HCT116 (cell line): ENCODE measurements at places on chromosomes 1 and 21.

DNA sequence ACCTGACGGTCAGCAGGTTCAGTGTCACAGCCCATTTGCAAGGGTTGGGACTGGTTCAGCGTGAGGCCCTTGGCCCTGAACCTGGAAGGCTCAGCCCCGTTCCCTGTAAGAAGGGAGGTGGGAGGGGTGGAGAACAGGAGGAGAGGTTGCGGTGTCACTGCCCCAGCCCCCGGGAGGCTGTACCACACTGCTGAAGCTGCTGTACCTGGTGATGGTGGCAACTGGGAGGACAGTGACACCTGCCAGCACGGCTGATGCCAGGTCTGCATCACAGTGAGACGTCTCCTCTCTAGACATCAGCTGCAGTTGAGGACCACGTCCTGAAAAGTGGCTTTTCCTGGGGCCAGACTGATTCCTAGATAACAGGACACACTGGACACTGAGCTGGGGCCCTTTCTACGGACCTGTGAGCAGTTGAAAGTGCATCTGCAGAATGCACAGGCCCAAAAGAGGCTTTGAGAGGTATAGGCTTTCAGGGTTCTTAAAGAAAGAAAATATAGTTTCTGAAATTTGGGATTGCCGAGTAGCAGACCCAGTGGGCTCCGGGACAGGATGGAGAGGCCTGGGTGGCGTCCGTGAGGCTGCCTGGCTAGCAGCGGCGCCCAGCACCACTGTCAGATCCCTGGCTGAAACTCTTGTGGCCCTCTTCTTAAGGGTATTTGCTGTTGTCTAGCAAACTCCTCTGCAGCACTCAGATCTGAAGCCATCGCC, 47.7 kb downstream of the COQ8A start:
- no peak for DNase-seq

DNA sequence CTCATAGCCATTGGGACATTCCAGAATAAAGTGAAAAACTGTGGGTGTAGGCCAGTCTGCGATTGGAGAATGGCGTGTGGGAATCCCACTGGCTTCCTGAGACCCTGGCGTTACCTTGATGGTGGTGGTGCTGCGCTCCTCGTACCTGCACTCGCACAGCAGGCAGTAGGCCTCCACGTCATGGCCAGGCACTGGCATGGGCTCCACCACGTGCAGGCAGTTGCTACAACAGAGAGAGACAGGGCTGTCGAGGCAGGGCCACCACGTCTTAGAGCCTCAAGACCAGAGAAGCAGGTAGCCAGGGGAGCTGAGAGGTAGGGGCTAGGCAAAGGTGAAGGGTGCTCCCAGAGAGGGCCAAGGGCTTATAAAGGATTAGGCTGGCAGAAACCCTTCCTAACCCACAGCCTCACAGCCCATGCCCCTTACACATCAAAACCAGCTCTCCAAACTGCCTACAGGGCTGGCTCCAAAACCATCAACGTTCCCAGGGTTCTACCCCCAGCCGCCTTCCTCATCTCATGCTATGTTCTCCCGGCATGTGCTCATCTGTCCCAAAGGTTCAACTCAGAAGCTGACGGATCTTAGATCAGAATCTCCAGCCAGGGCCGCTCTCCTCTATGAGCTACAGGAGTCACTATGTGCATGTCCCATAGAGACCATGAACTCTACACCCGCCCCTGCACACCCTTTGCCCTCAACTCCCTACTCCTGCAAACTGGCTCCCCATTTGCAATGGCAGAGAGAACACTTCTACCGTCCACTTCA, 7.5 kb downstream of the TMEM9 start:
- no peak for DNase-seq

DNA sequence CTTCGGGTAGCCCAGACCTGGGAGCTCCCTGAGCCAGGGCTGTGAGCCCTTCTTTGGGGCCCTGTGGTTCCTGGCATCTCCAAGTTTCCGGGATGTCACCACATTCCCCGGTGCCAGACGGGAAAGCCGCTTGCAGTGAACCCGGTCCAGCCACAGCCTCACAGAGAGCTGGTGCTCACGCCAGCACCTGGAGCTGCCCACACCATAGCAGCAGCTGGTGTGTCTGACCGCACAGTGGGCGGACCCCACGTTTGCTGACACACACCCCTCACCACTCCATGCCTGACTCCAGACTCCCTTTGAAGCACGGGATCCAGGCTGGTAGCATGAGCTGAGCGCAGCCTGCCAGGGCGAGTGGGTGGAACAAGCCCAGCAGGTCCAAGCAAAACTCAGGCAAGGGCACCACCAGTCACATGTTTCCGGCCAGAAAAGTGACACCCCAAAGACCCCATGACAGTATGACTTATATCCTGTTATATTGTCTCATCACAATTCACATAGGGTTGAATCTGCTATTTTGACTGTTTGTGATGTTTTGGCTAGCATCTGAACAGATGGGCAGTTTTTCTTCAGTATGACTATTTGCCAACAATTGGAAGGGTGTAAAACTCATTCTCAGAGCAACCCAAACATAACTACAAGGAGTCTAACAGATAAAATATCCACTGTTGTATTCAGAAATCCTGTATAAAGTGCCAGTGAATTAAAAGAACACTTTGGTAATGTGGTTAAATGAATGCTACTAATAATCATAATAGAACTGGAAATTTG, 285.4 kb downstream of the SMYD3 start:
- DNase-seq, result no peak

DNA sequence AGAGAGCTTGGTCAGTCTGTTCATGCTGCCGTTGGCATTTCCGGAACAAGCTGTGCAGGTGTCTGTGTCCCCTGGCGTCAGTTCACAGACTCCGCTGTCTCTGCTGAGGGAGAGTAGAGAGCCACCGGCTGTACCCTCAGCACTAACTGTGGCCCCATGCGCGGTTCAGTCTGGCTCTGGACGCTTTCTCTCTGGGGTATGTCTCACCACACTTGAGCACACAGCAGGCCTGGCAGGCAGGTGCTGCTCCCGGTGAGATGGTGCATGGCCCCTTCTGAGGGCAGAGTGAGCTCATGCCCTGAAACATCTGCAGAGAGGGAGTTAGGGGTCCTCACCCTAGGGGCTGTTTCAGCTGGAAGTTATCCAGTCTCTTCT, 60.0 kb upstream of the TLR5 start:
- no peak for DNase-seq

DNA sequence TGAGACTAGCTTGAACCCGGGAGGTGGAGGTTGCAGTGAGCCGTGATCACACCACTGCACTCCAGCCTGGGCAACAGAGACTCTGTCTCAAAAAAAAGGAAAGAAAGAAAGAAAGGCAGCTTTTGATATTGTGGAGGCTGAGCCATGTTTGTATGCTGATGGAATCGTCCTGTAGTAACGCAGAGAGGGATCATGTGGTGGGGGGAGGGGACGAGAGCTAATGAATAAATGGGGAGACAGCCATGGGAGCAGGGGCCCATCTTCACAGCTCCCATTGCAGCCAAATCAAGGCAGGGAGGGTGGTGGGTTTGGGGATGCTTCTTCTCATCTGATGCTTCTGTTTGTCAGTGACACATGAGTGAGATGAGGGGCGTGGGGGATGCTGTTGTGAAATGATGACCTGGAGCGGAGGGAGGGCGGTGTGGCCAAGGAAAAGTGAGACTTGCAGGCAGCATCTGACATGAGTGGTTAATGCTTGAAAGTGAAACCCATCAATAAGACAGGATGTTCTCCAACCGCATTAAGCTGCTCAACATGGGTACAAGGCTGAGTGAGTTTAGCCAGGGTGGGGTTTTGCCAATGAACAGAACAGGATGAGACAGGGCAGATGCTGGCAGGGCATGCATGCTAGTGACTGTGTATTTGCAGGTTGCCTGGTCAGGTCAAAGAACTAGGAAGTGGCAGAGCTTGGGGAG, 16.7 kb downstream of the SPATA21 start:
- no peak for DNase-seq

DNA sequence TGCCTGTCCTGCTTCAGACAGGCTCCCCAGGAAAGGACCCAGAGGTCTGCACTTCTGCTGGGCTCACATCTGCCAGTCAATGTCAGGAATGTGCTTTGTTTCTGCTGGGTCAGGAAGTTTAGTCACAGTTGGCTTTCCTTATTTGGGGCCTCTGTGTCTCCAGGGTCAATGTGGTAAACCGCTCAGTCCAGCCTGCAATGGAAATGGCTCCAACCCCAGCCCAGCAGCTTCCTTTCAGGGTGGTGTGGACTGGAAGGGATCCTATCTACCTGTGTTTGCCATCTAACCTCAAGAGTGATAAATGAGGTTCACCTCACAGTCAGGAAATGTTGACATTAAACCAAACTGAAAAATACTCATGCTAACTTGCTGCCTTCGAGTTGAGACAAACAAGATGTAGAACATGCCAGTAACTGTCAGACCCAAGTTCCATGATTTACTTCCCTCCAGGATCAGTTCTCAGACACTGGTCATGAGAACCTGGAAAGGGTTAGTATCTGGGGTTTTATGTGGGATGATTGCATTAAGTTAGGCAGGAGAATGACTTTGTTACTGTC, 20.3 kb downstream of the ENO1 start:
- DNase-seq, result no peak

- DNase-seq, result no peak
Observed at GRCh38 chr1:153540394-153541361, at the start of gene S100A5. Gene S100A5, minus strand, starts transcription at chr1:153540934. Its CDS starts 743 bp downstream, at chr1:153540191.
